Activated CD4-positive, alpha-beta T cell treated with anti-CD3 and anti-CD28 coated beads, Interleukin-2, amount 10 ng/mL, durations not matched to agents 7 days and 5 days (primary cell): ENCODE measurements at places on chromosomes 16 and 17.

- no peak overlapping the region for H3K27ac ChIP-seq
- DNase-seq: peak; percentile 60
- H3K4me1 ChIP-seq: no peaks in the 10 kb centered on the region
Measured at GRCh38 chr16:66344533-66345145, 21.9 kb upstream of the CDH5 start.

DNA sequence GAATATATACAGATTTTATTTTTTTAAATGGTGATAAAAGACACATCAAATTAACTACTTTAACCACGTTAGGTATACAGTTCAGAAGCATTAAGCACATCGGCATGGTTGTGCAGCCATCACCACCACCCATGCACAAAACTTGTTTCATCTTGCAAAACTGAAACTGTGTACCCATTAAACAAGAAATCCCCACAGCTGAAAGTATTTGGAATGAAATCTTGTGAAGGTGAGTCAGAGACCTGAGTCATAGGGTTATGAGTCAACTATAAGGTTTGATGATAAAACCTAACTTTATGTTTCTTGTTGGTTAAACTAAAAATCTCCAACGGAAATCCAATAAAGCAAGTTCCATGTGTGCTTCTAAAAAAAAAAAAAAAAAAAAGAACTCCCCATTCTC, 561.6 kb upstream of the PSMD7 start:
- H3K36me3 ChIP-seq: no peaks in the 10 kb centered on the region
- H3K4me1 ChIP-seq: no peaks in the 10 kb centered on the region

GRCh38 chr16:72992142-72992601, 55.8 kb downstream of the ZFHX3 start:
- no peaks in the 10 kb centered on the region for H3K36me3 ChIP-seq
- no peak overlapping the region for H3K27ac ChIP-seq
- H3K4me1 ChIP-seq: no peaks in the 10 kb centered on the region
- no peak for DNase-seq
- H3K4me3 ChIP-seq: no peak overlapping the region
- peaks cover 2% of the 10 kb centered on the region for H3K27me3 ChIP-seq

GRCh38 chr16:50099957-50100648, 34.3 kb downstream of the HEATR3 start:
- H3K27me3 ChIP-seq: no peaks in the 10 kb centered on the region
- no peak overlapping the region for H3K27ac ChIP-seq
- H3K36me3 ChIP-seq: peaks cover 40% of the 10 kb centered on the region
- DNase-seq: no peak
- peaks cover 9% of the 10 kb centered on the region for H3K4me1 ChIP-seq

DNA sequence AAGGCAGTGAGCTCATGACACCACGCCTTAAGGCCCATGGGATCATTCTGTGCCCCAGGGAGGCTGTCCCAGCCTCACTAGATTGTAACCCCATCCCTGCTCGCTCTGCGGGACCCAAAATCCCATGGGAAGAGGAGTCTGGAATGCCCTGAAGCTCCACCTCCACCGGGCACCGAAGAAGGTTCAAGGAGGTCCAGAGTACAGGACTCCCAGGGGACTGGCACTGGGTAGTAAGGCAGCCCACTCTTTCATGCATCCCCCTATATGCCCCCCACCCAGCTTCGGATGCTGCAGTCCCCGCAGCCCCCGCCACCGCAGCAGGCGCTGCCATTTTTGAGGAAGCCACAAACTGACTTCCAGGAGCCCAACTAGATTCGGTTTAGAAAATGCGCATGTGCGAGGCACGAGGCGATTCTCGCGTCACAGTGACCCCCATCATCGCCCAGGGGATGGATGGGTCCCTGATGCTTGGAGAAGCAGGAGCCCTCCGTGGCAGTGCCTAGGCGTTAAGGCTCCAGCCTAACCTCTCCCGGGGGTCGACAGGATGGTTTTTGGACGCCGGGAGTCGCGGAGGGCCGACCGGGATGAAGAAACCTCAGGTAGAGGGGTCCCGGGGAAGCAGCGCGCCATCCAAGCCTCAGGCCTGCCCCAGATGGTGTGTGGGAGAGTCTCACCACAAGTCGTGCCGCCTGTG, 1681.0 kb downstream of the TP53TG3F start:
- H3K27me3 ChIP-seq: no peaks in the 10 kb centered on the region
- no peak for DNase-seq
- H3K4me1 ChIP-seq: no peaks in the 10 kb centered on the region
- H3K4me3 ChIP-seq: no peak overlapping the region
- peaks cover 2% of the 10 kb centered on the region for H3K36me3 ChIP-seq
